ENCODE measurements at places on chromosomes 3 and 15.

DNA sequence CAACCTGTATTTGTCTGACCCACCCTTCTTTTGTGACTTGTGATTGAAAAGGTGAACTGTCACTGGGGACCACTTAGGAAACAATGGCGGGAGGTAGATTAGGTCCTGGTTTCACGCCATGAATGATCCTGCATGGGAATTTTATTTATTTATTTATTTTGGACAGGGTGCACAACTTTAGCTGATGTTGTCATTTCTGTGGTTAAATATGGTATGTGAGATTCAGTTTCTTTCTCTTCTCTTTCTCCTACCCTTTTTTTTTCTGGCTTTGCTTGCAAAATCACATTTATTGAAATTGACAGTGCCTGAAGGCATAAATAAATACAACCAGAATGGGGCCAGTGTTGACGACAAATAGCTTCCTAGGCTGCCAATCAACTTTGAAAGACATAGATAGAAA is 18.0 kb upstream of the HTR3E start:
- no peak for DNase-seq

GRCh38 chr3:100730524-100730923 is 21.2 kb downstream of the TFG start:
- no peak for DNase-seq

DNA sequence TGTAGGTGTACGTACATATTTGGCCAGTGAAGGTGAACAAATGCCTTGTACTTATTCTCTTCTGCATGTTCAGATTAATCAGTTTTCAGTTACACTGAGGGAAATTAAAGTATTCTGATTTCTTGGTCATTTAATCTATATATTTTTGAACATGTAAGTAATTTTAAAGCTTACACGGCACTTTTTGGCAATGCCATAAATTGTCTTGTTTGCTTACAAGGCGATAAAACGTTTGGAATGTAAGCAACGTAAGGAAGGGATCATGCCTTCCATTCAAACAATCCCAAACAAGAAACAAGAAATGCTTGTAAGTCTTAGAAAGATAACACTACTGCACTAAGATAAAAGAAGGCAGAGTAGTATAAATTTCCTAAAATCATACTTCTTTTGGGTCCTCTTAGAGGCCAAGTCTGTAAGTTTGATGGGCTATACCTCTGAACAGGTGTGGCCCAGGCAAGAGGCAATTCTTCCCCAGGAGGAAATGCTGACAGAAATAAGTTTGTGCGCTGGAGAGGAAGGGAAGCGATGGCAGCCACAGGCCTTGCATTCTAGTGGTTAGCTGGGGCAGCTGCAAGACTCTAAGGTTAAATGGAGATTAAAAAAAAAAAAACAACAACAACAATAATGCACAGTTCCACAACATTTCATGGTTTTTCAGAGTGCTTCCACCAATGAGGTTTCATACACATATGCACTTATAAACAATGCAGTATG is 73.8 kb downstream of the GOLIM4 start:
- DNase-seq = no peak

DNA sequence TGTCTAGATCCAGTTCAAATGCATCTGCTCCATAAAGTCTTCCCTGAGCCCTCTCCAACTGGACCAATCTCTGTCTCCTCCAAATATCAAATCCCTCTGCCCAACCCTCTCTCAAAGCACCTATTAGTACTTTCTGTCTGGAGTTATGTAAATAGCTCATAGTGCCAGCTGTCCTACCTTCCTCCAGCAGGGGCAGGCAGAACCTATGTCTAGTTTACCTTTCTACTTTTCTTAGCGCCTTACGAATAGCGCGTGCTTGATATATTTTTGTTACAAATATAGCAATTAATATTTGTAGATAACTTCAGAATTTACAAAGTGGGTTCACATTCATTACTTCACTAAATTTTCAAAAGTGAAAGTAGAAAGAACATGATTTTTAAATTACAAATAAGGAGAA is 14.0 kb upstream of the CCDC80 start:
- DNase-seq = no peak

GRCh38 chr15:31317421-31318327 is 9.0 kb upstream of the KLF13 start:
- no peak for DNase-seq
